ENCODE measurements at places on chromosomes 6 and 20.

GRCh38 chr6:169160091-169160854 lies 93.4 kb downstream of the THBS2 start:
- DNase-seq, result no peak

- DNase-seq, result no peak
Observed at GRCh38 chr20:1657556-1658334, at the start of gene SIRPG. Gene SIRPG (minus strand): TSS chr20:1657779. CDS start chr20:1657714, 65 bp downstream.

- DNase-seq, result no peak
Observed at GRCh38 chr6:15628499-15629131, 34.2 kb downstream of the DTNBP1 start.

DNA sequence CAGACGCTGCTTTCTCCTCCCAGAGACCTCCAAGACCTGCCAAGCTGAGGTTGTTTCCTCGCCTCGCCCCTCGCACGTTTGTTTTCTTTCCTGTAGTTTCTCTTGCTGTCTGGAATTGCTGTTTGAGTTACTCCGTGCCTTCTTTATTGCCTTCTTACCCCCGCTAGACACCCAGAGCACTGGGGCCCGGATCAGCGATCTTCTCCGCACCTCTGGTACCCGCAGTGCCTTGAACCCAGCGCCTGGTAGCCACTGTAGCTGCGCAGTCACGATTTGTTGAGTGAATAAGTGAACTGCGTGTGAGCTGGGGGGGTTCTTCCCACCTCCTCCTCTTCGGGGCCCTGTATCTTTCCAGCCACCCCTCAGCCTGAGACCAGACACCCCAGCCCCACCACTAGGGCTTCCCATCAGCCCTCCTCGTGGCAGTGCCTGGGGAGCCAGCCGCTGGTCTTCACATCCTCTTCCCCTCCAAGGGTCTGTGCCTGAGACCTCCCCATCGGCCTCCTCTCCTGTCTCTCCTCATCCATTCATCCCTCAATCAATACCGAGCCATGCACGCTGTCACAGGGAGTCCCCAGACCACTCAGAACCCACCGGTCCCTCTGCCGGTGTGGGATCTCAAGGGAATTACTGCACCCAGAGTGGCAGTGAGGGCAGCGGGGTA lies 849 bp upstream of the BMP7 start:
- DNase-seq, result no peak

DNA sequence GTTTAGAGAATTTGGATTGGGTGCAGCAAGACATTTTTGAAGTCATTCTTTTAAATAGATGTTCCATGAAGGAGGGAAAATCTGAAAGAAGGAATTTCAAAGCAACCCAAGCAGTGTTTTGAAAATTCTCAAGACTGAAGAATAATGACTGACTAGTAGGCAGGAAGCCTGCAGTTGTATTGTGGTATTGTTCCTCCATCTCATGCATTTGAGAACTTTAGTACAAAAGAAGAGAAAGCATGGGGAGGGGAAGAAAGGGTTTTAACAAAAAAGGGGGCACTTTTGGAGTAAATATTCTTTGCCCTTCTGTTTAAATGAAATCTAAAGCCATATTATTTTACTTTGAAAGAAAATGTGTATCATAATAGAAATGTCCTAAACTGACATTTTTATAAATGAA lies 6.6 kb downstream of the NCOA3 start:
- DNase-seq, result no peak

- no peak for DNase-seq
Observed at GRCh38 chr6:167337675-167338449, 13.0 kb downstream of the TTLL2 start.

Data from stimulated activated CD8-positive, alpha-beta memory T cell treated with anti-CD3 and anti-CD28 coated beads, Interleukin-7, amount 100 ng/mL, for 1 hour (primary cell).